NCI-H1105 (cell line): ENCODE measurements at places on chromosomes 4 and X.

GRCh38 chr4:140298001-140298400, 75.4 kb upstream of the SCOC start:
- no peak for DNase-seq

DNA sequence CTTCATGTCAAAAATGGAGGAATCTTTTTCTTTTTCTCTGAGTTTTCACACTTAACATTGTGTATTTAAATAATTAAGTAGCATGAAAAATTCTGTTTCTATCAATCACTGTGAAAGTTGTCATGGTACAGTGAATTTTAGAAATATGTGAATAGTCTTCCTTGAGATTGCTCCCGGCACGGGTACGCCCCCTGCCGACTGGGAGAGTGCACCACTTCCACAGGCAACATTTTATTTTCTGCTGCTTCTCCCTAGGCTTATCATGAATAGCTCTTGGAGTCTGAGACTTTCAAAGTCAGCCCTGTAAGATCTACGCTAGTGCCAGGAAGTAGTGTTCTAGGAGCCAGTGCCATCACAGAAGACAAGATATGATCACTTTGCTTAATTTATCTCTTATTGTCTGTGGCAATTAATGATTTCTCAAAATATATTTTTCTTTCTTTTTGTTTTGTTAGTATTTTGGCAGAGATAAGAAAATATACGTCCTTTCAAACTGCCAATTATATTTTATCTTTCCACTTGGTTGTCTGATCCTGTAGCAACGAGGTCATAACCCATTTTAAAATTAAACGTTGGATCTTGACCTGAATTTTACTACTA, 763.8 kb upstream of the AADAT start:
- DNase-seq, result no peak

GRCh38 chrX:55640854-55641253, 17.7 kb downstream of the FOXR2 start:
- DNase-seq, result no peak

DNA sequence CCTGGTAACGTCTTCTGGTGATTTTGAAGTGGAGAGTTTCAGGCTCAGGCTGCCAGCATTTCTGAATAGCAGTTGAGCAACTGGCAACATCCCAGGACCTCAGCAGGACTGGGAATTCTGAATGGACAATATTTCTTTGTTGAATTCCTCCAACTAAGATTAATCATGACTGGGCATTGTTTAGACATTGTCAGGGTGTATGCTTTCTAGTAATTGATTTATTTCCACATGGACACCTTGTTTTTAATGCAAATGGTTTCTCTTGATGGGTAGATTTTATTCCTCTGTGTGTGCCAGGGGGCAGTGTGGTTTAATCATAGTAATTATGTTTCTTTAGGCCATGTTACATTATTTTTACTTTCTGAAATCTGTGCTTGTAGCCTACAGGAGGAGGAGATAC, 1004.7 kb upstream of the LCORL start:
- DNase-seq, result no peak

DNA sequence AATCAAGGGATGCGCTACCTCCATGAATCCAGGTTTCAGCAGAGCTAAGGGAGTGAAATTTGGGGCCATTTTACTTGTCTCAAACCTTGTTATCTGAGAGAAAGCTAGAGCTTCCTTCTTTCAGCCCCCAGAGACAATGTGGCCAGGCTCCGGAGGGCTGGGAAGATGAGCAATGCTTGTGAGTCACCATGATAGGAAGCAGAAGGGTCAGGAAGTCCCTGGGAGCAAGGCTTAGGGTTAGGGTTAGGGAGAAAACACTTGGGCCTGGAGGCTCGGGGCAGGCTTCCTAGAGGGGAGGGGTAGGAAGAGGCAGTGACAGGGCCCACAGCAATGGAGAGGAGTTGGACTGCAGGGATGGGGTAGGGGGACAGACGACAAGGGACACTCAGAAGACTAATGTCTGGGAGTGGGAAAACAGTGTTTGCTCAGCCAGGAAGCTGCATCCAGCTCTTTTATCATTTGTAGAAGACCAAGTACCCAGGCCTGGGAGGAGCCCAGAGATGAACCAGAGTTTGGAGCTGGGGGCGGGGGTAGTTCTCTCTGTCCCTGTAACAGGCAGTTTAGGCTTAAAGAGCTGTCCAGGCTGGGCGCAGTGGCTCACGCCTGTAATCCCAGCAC, 16.4 kb upstream of the PORCN start:
- DNase-seq, result no peak

DNA sequence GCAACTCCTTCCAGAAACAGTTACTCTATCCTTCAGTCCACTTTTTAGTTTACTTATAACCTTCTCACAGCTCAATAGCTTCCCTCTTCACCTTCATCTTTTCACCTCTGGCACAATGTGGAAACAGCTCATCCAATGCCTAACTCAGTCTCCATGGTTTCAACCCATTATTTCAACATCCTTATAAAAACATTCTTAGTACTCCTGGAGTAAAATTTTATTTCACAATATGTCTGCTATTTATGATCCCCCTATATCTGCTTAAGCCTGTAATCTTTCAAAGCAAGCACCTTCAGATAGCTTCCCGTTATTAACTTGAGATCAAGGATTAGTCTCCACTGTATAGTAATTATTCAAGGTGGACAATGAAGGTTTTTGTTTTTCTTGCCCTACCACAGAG, 156.3 kb downstream of the GASK1B start:
- no peak for DNase-seq

DNA sequence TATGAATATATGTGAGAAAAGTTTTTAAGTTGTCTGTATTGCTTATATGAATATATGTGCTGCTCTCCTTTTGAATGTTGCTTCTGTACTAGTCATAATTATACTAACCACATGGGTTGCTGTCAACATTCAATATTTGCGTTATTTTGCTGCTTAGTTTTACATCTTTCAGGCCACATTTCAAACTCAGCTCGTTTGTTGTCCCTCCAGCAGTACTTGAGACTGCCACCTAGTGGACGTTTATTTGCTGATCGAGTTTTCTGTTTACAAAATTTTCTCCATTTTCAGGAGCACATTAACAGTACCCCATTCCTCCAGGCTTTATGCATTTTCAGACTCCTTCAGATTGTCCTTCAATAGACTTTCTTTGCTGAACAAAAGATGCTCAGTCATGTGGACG, 75.8 kb downstream of the NUDT11 start:
- DNase-seq, result no peak

DNA sequence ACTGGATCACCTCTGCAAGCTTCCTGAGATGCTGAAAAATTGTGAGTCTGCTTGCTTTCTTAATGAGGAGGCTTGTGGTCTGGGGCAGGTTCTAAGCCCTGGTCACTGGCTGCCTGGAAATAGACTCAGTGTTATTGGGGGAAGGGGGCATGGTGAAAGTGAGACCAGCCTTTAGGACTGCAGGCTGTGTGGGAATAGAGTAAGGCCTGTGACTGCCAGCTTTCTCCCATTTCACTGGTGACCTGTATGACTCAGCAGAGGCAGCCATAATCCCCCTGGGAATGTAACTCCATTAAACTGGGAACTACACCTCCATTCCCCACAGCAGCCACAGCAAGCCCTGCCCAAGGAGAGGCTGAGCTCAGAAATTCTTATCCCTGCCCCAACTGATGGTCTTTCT, 55.9 kb upstream of the IL15 start:
- DNase-seq, result no peak

DNA sequence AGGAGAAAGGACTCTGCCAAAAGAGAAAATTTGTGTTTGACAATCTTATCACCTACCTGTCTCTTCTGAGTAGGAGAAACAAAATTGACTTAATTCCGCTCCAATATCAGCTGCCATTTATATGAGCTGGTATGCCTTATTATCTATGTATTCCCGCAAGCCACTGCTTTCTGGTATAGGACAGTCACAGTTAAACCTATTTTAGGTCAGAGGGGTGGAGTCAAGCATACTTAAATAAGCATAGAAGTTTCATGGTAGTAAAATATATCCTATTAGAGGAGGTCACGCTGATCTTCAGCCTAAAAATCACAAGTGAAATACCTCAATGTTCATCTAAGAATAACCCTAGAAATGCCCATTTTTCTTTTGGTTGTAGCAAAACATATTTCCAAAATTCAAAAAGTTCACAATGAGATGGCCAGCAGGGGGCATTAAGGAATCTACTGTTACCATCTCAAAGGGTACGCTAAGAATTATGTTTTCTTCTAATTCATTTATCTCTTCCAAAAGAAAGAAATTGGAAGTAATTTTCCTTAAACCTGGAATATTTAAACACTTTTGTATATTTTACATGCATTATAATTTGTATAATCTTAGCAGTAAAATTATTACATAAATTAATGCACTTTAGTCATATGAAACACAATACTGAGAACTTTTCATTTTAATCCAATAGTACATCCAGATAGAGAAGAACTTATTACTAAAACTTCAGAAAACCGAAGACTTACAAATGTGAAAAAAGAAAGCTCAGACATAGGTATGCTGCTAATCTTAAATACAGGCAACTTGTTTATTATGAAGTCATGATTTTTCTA, 10.5 kb downstream of the PPAT start:
- no peak for DNase-seq

GRCh38 chr4:15469402-15470127, at the start of gene CC2D2A:
TSS of gene CC2D2A (plus strand) at chr4:15469882. CDS start at chr4:15475933, 6,051 bp downstream.
- no peak for DNase-seq

- DNase-seq, result peak; percentile 38
These were observed 4.4 kb upstream of the CXorf38 start for GRCh38 chrX:40651620-40652223.

DNA sequence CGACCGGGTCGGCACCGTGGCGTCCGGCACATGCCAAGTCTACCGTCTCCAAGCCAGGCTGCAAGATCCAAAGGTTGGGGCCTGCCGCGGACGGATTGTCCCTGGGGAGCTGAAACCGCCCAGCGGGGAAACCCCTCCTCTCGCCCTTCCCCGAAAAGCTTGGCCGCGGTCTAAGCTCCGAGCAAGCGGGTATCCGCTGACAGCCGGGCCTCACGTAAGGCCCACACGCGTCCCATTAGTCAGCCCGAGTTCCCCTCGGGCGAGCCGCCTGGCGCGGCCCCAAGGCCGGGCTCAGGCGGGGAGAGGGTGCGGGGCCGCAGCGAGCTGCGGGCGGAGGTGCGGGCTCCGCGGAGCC, 6.8 kb upstream of the BCOR start:
- DNase-seq, result no peak

- DNase-seq, result no peak
These were observed 79.4 kb downstream of the ADGRG4 start for GRCh38 chrX:136380010-136380769.
